ENCODE measurements at places on chromosomes 6 and 20.

DNA sequence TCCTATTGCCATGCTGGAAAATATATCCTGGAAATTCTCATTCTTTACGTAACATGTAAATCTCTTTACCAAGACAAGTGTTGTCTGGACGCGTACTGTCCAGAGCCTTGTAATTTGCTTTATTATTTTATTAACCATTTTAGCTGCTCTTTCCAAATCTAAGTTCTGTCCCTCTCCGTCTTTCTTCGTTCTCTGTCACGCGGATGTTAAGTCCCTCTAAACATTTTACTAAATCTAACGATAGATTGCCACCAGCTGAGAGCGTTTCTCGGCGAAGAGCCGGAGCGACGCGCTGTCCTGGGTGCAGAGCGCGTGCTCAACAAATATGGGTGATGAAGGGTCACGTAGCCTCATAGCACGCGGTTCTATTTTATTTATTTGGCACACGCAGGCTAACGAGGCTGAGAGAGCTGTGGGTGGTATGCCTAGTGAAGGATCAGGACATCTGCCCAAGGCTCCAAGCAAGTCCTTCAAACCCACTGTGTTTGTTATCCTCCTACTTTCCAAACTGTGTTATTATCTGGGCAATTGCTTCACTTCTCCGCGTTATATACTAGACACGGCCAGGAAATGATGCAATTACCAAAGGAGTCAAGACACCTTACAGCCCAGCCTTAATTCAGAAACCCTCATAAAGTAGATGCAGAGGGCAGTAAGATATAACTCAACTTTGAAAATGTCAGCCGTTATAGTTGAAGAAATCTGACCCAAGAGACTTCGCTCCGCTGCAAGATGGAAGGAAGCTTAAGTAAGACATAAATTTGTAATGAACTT, 10.0 kb upstream of the NCOA7 start:
- DNase-seq, result no peak

- no peak for DNase-seq
Observed at GRCh38 chr6:168724669-168725570, 283.9 kb downstream of the SMOC2 start.

GRCh38 chr6:25701807-25702206, 49.8 kb downstream of the SCGN start:
- DNase-seq, result no peak

DNA sequence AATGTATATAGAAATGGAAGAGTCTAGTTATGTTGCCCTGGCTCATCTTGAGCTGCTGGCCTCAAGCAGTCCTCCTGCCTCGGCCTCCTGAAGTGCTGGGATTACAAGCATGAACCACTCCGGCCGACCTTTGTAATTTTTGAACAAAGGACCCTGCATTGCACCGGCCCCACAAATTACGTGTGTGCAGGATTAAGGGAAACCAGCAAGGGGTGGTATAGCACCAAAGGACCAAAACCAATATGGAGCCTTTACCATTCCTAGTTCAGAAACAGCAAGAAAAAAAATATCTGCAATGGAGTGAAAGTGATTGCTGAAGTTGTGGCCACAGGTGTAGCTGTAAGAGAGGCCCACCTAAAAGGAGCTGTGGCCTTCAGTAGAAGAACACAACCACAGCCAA, 8.2 kb upstream of the TRERF1 start:
- DNase-seq, result no peak

DNA sequence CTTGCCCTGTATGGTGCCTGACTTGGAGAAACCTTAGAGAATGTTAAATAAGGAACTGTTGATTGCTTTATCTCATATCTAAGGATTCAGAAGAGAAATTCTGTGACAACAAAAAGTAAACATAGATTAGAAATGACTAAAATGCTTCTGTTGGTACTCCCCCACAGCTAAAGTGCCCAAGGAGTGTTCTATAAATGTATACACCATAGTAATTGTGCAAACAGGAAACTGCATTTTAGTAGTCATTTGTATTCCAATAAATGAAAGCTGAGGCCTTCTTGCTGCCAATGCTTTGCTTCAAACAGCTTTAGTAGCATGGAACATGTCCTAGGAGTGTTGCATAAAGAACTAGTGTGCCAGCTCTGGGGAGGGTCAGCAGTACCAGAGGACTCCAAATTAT, 343.7 kb upstream of the IRAK1BP1 start:
- DNase-seq, result no peak

DNA sequence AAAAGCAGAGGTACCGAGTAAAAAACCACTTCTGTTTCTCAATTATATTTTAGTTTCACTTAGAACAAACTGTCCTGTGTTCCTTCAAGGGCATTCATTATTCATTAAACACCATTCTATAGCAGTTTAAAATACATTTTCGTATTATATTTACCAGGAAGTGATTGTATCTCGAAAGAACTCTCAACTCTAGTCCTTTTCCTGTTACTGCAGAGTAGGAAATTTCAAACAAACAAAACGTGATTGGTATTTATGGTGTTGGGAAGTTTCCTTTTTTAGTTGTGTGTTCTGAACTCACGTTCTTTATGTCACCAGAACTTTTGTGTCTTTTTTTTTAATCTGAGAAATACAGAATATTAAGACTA, 139.5 kb upstream of the BTBD3 start:
- DNase-seq, result no peak

- no peak for DNase-seq
Observed at GRCh38 chr6:144978208-144978607, 693.1 kb downstream of the UTRN start.

- DNase-seq, result no peak
Observed at GRCh38 chr6:150932996-150933395, 67.5 kb downstream of the MTHFD1L start.

GRCh38 chr20:22719167-22719591, 134.8 kb upstream of the FOXA2 start:
- no peak for DNase-seq

GRCh38 chr6:104952911-104953399, 4.0 kb upstream of the LIN28B start:
- no peak for DNase-seq

- DNase-seq, result no peak
Observed at GRCh38 chr6:92715991-92716390, 703.4 kb downstream of the EPHA7 start.

GRCh38 chr6:15325540-15325955, 79.7 kb downstream of the JARID2 start:
- no peak for DNase-seq

DNA sequence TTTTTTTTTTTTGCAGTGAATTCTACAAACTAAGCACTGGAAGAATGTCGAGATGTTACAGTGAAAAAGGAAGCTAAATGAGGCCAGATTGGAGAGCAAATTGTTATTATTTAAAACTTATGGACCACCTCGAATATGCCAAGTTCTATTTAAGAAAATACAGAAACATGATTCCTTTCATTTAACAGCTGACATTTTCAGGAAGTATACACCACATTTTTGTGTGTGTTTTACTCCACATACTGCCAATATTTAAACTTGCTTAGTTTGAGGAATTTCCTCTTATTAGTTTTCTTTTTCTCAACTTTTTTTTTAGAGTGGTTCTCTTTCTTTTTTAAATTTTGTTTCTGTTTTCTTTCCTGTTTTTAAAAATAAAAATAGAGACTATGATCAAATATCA, 37.0 kb upstream of the GCLC start:
- DNase-seq, result no peak

DNA sequence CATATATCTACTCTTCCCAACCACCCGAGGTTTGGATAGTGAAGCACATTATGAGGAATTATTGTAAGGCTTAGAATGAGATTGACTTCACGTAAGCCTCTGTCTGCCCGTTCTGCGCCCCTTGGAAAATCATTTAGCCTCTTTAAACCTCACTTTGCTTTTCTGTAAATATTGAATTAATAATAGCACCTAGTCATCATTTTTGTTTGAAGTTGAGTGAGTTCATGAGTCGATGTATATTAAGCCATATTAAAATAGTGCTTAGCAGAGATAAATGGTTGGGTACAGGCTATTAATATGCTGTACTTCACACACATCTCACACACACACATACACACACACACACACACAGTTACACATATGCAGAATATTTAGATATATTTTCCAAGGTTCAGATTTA, 344.8 kb upstream of the EYS start:
- DNase-seq, result no peak

GRCh38 chr6:82072751-82073150, 174.8 kb downstream of the IBTK start:
- DNase-seq, result no peak

- no peak for DNase-seq
Observed at GRCh38 chr6:12335717-12336116, 45.6 kb downstream of the EDN1 start.

- DNase-seq, result no peak
Observed at GRCh38 chr6:47919875-47920274, 138.0 kb downstream of the OPN5 start.

DNA sequence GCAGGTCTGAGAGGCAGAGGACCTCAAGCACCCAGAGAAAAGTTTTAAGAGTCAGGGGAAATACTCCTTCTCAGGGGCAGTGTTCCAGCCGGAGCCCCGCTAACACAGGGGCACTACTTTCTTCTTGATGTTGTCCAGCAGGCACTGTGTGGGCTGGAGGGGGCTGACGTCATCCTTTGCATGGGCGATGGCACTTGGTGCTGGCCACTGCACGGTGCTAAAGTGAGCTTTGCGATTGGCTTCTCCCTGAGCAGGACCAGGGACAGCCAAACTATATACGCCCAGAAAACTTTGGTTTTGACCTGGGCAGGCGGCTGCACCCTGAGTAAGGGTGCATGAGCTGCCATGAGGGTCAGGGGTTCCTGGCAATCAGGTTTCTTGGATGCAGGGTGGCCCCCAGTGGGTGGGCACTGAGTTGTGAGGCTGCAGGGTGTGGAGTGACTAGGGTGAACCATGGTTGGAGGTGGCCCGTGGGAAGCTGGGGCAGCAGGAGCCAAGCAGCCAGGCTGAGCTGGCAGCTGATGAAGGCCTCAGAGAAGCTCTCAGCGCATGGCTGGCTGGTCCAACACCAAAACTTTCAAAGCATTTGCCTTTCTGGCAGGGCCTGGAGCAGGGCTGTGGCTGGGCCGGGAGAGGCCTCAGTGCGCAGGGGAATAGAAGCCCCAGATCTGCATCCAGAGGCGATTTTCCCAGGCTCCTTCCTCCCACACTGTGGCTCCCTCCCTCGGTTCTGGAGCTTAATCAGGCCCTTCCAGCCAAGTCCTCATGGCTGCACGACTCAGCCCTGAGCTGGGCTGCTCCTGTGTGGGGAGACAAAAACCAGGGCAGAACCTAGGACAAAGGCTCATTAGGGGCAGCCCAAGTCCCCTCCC, 18.3 kb downstream of the MRPS18A start:
- no peak for DNase-seq

- no peak for DNase-seq
Observed at GRCh38 chr6:96576221-96576620, 13.3 kb downstream of the FHL5 start.

- DNase-seq, result no peak
Observed at GRCh38 chr6:126824226-126824625, 294.2 kb upstream of the RSPO3 start.

Data from activated CD8-positive, alpha-beta memory T cell treated with anti-CD3 and anti-CD28 coated beads for 1 hour (primary cell).